CD4-positive, alpha-beta T cell treated with Interleukin-17A for 4 hours (primary cell): ENCODE measurements at places on chromosomes 12 and 14.

- DNase-seq = no peak
These were observed 41.9 kb downstream of the JDP2 start for GRCh38 chr14:75469606-75470237.

DNA sequence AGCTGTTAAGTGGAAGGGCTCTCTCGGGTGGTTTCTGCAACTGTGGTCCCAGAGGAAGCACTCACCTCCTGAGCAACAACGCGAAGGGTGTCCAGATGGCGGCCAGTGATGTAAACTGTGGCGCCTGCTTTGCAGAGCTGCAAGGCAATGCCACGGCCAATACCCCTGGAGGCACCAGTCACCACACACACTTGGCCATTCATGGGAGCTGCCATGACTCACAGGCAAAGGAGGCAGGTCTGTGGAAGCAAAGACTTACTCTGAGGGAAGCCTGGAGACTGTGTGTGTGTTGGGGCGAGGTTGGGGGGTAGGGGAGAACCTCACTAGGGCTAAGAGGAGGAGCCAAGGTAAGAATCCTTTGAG lies 707 bp downstream of the DHRS1 start:
- DNase-seq = peak; percentile 18

- DNase-seq = no peak
These were observed 207.8 kb upstream of the OTX2 start for GRCh38 chr14:57018065-57018464.

DNA sequence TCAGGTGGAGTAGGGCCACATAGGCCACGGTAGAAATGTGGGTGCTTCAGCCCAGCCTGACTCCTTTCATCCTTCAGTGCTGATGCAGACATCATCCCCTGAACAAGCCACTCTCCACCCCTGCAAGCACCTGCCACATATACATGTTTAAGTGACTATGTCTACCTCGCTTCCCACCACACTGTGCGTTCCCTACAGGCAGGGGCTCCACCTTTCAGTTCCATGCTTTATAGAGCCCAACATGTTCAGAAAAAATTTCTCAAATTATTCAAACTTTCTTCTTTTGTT lies 11.6 kb downstream of the SLC7A7 start:
- no peak for DNase-seq

- DNase-seq = no peak
These were observed 182.5 kb upstream of the RASSF8 start for GRCh38 chr12:25775968-25776367.

DNA sequence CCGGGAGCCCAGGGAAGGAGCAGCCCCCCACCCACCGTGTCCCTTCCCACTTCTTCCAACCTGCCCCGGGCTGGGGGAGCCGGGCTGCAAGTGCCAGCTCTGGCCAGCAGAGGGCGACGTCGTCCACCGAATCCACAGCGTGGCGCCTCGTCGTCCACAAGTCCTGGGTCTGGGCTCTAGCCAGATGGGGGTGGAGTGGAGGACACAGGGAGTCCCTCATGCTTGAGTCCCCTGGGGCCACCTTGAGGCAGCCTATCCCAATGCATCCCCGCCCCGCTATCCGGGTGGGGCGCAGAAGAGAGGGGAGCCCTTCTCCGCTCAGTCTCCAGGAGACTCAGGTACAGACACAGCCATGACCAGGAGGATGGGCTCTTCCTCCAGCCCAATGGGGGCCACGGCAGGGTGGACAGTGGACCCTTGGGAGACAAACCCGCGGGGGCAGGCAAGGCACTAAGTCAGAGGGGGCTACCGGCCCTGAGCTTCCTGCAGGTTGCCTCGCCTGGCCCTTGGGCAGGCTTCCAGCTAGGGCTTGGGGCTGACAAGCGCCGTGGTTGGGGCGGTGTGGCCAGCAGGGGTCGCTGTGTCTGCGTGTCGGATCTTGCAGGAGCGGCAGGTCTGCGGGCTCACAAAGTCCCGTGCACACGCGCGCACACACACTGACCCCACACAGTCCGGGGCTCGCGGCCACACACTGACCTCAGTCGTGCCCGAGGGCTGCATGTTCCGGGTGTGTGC lies 5.5 kb downstream of the AQP5 start:
- peak; percentile 97 for DNase-seq

GRCh38 chr12:57796996-57797395 lies 14.4 kb downstream of the TSFM start:
- no peak for DNase-seq

DNA sequence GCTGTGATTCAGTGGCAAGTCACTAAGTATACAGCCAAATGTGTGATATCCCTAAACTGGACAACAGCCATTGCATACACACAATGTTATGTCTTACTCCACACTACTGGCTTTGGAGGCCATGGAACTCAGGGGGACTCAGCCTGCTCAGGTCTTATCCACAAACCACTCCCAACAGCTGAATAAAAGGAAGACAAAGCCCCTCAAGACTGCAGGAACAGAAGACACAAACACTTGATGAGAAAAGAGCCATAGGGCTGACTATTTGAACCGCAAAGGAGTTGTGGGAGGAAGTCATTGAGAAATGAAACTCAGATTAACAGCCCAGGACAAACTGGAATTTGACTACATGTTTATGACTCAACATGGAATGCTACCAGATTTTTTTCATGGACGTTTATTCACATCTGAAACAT lies 40.9 kb downstream of the PTGER2 start:
- no peak for DNase-seq
